Activated T-helper 1 cell treated with anti-CD3 and anti-CD28 coated beads, Interleukin-2, amount 50 U/mL, for 16 hours (primary cell): ENCODE measurements at places on chromosomes 16 and 17.

- DNase-seq, result no peak
These were observed 50.1 kb upstream of the CACNG5 start for GRCh38 chr17:66784621-66785364.

- no peak for DNase-seq
These were observed 53.2 kb downstream of the NDEL1 start for GRCh38 chr17:8488901-8489300.

DNA sequence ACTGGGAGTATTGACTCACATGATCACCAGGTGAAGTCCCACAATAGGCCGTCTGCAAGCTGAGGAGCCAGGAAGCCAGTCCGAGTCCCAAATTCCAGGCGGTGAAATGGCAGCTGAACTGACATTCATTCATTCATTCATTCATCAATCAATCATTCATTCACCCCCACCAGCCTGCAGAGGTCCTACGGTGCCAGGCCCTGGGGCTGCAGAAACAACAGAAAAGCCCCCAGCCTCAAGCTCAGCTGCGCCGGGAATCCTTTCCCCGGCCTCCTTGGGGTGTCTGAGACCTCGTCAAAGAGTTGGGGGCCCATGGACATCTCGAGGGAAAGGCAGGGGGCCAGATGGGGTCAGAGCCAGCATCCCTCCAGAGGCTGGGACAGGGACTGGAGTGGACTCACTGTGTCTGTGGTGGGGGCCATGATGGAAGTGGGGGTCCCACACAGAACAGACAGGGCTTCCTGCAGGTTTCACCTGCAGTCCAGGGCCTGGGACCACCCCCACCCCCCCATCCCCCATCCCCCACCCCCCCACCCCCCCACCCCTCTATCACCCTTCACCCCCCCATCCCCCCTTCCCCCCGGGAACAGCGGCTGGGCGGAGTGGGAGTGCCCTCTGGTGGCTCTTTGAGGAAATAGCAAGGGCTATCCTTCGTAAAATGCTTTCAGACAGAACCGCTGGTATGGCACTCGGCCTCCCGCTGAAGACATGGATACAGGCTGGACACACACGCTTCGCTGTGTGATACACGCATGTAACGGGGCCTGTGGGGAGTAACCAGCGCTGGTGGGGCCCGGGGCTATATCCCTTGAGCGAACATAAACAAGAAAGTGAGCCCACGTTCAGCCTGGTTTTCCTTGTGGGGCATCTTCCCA, 8.5 kb upstream of the ZC3H18 start:
- DNase-seq, result peak; percentile 38

DNA sequence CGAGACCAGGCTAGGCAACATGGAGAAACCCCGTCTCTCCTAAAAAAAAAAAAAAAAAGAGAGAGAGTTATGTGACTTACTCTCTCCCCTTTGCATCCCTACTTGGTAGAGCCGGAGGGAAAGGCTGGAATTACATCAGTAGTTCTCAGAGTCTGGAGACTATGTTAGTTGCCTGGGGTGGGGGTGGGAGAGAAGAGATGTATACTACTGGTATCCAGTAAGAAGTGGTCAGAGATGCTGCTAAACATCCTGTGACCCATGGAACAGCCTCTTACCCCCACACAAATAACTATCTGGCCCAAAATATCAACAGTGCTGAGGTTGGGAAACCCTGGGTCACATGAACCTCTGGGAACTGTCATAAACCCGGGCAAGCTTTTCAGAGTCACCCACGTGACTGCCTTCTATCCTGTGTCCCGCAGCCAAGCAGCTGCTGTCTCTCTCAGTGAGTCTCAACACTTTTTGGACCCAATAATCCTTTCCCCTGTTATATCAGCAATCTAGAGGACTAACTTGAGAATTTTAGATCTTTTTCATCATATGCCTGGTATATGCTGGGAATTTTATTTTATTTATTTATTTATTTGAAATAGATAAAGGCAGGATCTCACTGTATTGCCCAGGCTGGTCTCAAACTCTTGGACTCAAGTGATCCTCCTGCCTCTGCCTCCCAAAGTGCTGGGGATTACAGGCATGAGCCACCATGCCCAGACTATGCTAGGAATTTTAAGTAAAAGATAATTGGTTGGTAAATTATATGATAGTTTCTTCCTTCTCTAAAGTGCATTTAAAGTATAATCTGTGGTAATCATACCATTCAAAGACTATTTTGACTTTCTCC, 8.7 kb downstream of the EIF1 start:
- no peak for DNase-seq

- DNase-seq, result no peak
These were observed 50.5 kb downstream of the COTL1 start for GRCh38 chr16:84567286-84567962.

DNA sequence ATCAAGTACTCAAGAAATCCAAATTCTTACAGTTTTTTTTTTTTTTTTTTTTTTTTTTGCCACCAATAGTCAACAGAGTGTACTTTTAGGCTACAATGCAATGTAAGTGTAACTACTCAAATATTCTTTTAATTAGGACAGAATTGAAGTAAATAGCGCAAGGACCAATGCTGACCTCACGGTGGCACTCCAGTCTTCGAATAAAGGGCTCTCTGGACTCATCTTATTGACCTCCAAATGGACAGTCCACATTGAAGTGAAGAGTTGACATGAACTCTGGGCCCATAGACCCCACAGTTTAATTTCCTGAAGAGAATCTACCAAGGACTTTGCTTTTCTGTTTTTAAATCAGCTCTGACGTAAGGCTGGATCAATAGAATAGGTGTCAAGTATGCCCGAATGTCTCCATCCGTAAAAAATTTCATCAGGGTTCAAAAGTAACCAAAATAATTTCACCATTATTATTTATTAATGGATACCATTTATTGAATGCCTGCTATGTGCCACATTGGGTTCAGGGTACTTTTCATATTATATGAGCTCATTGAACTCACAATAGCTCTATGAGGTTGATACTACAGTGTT, 7.3 kb upstream of the DDX52 start:
- no peak for DNase-seq

DNA sequence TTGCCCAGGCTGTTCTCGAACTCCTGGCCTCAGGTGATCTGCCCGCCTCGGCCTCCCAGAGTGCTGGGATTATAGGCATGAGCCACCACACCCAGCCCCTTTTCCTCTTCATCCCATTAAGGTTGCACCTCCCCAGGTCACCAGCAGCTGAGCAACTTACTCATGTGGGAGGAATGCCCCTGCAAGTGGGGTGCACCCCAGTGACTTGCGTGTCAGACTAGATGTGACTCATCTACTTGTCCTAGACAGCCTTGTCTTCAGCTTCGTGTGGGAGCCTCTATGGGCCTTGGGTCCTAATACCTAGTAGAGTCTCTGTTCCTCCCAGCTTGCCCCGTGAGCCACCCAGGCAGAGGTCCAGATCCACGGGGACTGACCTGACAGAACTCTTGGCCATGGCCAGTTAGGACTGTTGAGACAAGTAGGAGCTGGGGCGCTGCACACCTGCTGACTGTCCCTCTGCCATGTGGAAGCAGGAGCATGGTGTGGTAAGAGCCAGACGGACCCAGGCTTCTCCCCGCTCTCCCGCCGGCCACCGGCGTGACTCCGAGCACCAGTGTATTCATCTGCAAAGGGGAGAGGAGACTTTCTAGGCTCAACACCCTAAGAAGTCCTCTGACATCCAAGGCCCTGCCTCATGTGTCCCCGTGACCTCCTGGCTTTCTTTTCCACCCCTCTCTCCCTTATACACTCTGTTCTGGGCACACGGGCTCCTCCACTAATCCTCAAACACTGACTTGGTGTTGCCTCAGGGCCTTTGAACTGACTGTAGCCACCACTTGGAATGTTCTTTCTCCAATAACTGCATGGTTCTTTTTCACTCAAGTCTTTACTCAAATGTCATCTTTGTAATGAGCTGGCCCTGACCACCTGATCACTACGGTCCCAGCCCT, 11.6 kb upstream of the CBX4 start:
- no peak for DNase-seq
